ENCODE measurements at places on chromosomes 4 and X. TPM values are rescaled to one million over a fixed set of nuclear protein-coding genes. Genes with fewer than 3 reads are reported as not detected.

Gene HOPX
- total RNA-seq: 58.7 TPM

Gene FMR1NB
- not detected for total RNA-seq

Gene GC
- total RNA-seq: not detected

Gene PASD1
- not detected for total RNA-seq

Gene PCDH10
- not detected for total RNA-seq

Gene ERCC6L
- total RNA-seq: 10.3 TPM

Gene SPANXC
- total RNA-seq: not detected

GRCh38 chr4:48909697-48910096 is 3.1 kb upstream of the OCIAD2 start:
- H3K36me3 ChIP-seq: peaks cover 5% of the 10 kb centered on the region
- H3K27me3 ChIP-seq: no peaks in the 10 kb centered on the region
- peak; percentile 87 for DNase-seq
- H3K4me1 ChIP-seq: peaks cover 41% of the 10 kb centered on the region
- H3K27ac ChIP-seq: no peak overlapping the region

- no peaks in the 10 kb centered on the region for H3K27me3 ChIP-seq
- no peaks in the 10 kb centered on the region for H3K4me1 ChIP-seq
- H3K36me3 ChIP-seq: no peaks in the 10 kb centered on the region
- H3K4me3 ChIP-seq: no peak overlapping the region
These were observed 19.8 kb upstream of the CXCL2 start for GRCh38 chr4:74118600-74119338.

- no peak overlapping the region for H3K27ac ChIP-seq
- H3K4me1 ChIP-seq: no peaks in the 10 kb centered on the region
- DNase-seq: no peak
- H3K27me3 ChIP-seq: peaks cover 1% of the 10 kb centered on the region
- no peaks in the 10 kb centered on the region for H3K36me3 ChIP-seq
These were observed 227.9 kb upstream of the ANKRD50 start for GRCh38 chr4:124940387-124940786.

DNA sequence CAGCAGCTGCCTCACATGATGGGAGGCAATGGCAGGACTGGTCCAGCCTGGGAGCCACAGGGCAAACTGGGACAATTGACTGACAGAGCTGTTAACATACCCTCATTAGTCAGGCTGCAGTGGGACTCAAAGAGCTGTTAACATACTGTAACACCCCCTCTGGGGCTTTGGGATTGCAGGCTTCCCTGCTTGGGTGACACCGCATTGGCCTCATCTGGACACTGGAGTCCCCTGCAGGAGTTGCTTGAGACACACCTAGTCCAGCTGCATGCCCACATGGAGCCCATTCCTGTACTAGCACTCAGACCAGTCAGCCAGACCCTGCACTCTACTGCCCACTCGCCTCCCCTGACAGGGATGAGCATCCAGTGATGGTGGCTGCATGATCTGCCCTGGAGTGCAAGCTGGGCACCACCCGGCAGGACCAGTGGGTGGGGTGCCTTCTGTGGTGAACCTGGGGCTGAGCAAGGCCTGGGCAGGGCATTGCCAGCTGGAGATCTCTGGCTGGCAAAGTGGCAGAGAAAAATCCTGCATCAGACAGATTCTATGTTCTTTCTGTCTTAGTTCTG is 138.8 kb downstream of the DTHD1 start:
- H3K27ac ChIP-seq: no peak overlapping the region
- H3K4me1 ChIP-seq: no peaks in the 10 kb centered on the region
- DNase-seq: no peak
- H3K4me3 ChIP-seq: no peak overlapping the region

- DNase-seq: no peak
- H3K4me3 ChIP-seq: no peak overlapping the region
- H3K27ac ChIP-seq: no peak overlapping the region
- H3K36me3 ChIP-seq: no peaks in the 10 kb centered on the region
- H3K27me3 ChIP-seq: no peaks in the 10 kb centered on the region
- H3K4me1 ChIP-seq: no peaks in the 10 kb centered on the region
These were observed 618.0 kb downstream of the CCSER1 start for GRCh38 chr4:90745176-90745575.

DNA sequence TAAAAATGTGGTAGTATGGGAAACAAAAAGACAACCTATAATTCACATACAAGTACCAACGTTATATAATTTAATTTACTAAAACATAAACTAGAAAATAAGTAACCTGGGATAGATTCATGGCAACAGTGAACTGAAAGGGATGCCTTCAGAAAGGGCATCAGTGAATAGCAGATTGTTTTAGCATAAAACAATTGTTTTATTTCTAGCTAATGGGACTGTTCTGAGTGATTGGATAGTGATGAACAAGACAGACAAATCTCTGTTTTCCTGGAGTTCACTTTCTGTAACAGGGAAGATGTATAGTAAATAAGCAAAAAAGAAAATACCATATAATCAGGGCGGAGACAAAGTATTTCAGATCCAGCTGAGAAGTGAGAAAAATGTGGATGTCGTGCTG is 379.1 kb upstream of the SPOCK3 start:
- H3K4me1 ChIP-seq: no peaks in the 10 kb centered on the region
- no peak overlapping the region for H3K27ac ChIP-seq
- no peak for DNase-seq
- no peaks in the 10 kb centered on the region for H3K36me3 ChIP-seq

DNA sequence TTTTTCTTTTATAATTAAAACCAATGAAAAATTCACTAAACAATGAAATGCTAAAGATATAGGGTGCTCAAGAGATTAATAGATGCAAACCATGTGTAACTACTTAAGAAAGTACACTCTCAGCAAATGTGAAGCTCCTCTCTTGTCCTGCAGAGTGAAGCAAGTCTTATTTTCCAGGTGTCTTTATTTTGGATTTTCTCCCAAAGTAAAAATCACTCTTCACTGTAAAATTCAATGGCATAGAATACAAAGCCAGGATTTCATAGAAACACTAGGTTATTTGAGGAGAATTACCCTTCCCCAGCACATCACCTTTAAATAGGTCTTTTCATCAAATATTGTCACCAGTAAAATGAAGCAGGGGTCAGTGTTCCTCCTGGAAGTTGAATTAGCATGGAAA is 57.0 kb upstream of the GIMD1 start:
- H3K4me1 ChIP-seq: no peaks in the 10 kb centered on the region
- peaks cover 4% of the 10 kb centered on the region for H3K27me3 ChIP-seq
- no peak for DNase-seq
- H3K4me3 ChIP-seq: no peak overlapping the region
- H3K36me3 ChIP-seq: no peaks in the 10 kb centered on the region
- H3K27ac ChIP-seq: no peak overlapping the region

GRCh38 chr4:29310252-29310651 is 1409.9 kb upstream of the PCDH7 start:
- no peaks in the 10 kb centered on the region for H3K36me3 ChIP-seq
- H3K27ac ChIP-seq: no peak overlapping the region
- no peaks in the 10 kb centered on the region for H3K27me3 ChIP-seq
- H3K4me3 ChIP-seq: no peak overlapping the region
- no peaks in the 10 kb centered on the region for H3K4me1 ChIP-seq
- no peak for DNase-seq

DNA sequence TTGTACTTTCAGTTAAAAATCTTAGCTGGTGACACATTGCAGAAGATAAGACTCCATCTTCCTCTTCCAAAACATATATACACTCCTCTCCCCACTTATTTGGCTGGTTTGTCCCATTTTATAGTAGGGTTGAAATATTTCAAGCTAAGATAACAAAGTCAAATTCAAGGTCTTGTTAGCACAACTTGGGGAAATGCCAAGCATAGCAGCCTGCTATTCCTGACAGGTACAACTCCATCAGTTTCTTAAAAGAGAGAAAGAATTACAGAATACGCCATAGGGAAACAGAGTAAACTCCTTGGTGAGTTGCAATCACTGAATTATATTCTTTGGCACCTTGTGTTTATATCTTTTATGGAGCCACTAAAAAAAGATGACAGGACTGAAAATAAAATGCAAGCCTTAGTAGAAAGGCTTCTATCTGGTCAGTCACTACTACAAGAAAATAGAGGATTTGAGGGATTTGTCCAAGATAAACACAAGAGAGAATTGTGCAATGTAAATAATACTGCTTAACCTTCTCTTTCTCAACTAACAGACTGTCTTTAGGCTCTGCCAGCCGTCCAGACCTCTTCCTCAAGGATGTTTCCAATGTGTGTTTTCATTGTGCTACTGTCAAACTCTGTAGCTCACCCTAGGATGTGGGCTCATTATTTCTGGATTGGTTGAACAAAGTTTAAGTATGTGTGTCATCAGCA is 170.3 kb downstream of the VEGFC start:
- no peak for DNase-seq
- no peaks in the 10 kb centered on the region for H3K27me3 ChIP-seq
- no peak overlapping the region for H3K4me3 ChIP-seq
- no peaks in the 10 kb centered on the region for H3K4me1 ChIP-seq
- H3K36me3 ChIP-seq: no peaks in the 10 kb centered on the region
- H3K27ac ChIP-seq: no peak overlapping the region

DNA sequence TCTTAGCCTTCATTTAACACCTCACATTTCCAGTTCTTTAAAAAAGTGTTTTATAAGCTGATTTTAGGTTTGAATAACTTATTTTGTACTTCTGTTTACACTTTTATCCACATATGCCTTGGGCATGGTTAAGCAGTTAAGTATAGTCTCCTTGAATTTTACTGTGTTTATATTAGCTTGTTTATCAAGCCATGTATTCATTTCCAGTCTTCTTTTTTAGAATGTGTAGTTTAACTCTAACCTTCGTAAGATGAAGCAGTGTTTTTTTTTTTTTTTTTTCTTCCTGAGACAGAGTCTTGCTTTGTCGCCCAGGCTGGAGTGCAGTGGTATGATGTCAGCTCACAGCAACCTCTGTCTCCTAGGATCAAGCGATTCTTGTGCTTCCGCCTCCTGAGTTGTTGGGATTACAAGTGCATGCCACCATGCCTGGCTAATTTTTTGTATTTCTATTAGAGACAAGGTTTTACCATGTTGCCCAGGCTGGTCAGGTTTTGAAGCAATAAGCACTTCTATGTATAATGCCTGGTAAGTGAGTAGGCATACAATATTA is 42.5 kb downstream of the BMP2K start:
- no peak for DNase-seq
- peaks cover 2% of the 10 kb centered on the region for H3K36me3 ChIP-seq
- no peak overlapping the region for H3K4me3 ChIP-seq
- no peak overlapping the region for H3K27ac ChIP-seq
- peaks cover 6% of the 10 kb centered on the region for H3K4me1 ChIP-seq
- no peaks in the 10 kb centered on the region for H3K27me3 ChIP-seq

DNA sequence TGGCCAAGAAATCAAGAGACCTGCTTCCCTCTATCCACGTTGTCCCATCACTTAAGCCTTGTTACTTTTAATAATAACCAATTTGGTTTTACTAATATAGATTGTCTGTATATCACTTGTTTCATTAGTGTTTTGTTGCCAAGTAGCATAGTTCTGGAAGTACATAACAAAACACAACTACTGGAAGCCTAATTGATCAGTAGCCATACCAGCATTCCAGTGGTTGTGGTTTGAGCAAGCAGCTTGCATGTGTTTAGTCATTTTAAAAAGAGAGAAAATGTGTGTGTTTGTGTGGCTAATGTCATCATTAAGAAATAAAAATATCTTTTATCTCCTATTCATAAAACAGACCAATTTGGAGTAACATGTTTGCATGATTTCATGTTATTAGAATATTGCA is 70.8 kb downstream of the PTPN13 start:
- H3K4me1 ChIP-seq: no peaks in the 10 kb centered on the region
- H3K4me3 ChIP-seq: no peak overlapping the region
- DNase-seq: no peak
- no peak overlapping the region for H3K27ac ChIP-seq
- H3K27me3 ChIP-seq: no peaks in the 10 kb centered on the region

DNA sequence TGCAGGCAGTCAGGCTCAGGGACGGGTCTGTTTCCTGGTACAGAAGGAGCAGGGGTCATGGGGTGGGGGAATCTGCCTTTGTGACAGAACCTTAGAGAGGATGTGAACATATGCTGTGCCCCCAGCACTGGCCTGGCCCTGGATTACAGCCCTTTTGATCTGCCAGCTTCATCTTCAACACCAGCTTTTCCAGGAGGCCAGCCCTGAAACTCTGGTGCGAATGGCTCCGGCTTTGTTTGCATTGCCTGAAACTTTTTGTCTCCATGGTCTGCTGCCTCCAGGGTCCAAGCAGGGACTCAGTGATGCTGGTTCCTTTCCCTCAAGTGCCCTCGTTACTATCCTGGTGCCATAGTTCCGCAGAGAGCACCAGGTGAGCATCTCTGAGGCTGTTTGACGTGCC is 2.1 kb downstream of the CNGA2 start:
- no peak overlapping the region for H3K27ac ChIP-seq
- no peak for DNase-seq
- no peaks in the 10 kb centered on the region for H3K4me1 ChIP-seq
- H3K36me3 ChIP-seq: no peaks in the 10 kb centered on the region

GRCh38 chr4:137909529-137910309 is 332.4 kb downstream of the SLC7A11 start:
- H3K4me3 ChIP-seq: no peak overlapping the region
- H3K4me1 ChIP-seq: no peaks in the 10 kb centered on the region
- H3K36me3 ChIP-seq: no peaks in the 10 kb centered on the region
- H3K27me3 ChIP-seq: no peaks in the 10 kb centered on the region

DNA sequence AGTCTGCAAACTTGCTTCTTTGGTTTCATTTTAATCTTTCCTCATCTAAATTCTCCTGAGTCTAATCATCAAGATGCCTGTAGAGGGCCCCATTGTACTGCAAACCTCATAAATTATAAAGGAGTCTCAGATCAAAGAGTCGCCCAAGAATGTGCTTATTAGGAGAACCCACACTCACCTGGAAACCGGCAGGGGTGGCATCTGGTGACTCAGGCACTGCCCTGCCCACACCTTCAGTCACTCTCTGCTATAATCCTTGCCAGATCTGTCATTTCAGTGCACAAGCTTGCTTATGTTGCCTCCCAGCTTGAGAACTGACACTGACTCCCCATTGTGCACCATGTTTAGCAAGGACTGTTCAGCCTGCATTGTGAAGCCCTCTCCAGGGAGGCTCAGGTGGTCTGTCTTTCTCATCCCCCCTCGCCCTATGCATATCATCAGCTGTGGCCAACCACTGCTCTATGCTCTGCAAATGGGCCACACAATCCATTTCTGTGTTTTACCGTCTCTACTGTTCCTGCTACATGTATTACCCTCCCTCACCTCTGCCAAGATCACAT is 12.4 kb downstream of the EPGN start:
- H3K27me3 ChIP-seq: peaks cover 15% of the 10 kb centered on the region
- no peak overlapping the region for H3K4me3 ChIP-seq
- H3K36me3 ChIP-seq: no peaks in the 10 kb centered on the region
- no peaks in the 10 kb centered on the region for H3K4me1 ChIP-seq

DNA sequence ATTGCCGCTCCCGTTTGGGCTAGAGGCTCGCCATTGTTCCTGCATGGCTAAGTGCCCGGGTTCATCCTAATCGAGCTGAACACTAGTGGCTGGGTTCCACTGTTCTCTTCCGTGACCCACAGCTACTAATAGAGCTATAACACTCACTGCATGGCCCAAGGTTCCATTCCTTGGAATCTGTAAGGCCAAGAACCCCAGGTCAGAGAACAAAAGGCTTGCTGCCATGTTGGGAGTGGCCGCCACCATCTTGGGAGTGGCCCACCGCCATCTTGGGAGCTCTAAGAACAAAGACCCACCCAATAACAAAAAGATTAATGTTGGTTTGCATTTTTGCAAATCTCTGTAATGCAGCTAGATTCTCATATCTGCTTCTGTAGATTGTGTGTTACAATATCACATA is 299.0 kb downstream of the DCHS2 start:
- DNase-seq: no peak
- H3K4me1 ChIP-seq: no peaks in the 10 kb centered on the region
- no peaks in the 10 kb centered on the region for H3K36me3 ChIP-seq
- H3K27me3 ChIP-seq: peaks cover 3% of the 10 kb centered on the region
- no peak overlapping the region for H3K4me3 ChIP-seq
- no peak overlapping the region for H3K27ac ChIP-seq

All from activated CD8-positive, alpha-beta T cell treated with anti-CD3 and anti-CD28 coated beads for 36 hours (primary cell).